ENCODE measurements at places on chromosomes 2 and 18.
A peak's percentile ranks its signal among the peaks of the same experiment; 100 is the strongest.

DNA sequence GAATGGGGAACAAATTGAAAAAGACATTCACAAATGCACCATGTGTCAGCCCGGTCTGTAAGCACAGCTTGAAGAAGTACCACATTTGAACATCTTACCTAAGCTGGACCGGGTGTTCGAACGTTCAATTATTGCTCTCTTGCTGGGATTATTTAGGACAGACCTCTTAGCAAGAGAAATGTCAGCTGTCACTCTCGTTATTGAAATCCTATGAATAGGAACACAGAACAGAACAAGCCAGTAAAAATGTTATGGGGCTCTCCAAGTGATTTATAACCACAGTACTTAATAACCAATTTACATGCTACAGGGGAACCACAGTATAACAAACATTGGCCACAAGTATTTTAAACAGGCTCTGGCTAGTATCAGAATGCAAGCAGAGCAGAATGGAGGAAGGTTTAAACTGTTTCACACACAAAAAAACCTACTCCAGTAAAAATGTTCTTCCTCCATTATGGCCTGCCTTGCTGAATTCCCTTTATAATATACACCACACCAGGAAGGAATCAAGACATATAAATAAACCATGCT is 32.5 kb upstream of the ARL5A start:
- no peak for DNase-seq

GRCh38 chr2:204665207-204665606 is 119.9 kb downstream of the PARD3B start:
- DNase-seq, result no peak

DNA sequence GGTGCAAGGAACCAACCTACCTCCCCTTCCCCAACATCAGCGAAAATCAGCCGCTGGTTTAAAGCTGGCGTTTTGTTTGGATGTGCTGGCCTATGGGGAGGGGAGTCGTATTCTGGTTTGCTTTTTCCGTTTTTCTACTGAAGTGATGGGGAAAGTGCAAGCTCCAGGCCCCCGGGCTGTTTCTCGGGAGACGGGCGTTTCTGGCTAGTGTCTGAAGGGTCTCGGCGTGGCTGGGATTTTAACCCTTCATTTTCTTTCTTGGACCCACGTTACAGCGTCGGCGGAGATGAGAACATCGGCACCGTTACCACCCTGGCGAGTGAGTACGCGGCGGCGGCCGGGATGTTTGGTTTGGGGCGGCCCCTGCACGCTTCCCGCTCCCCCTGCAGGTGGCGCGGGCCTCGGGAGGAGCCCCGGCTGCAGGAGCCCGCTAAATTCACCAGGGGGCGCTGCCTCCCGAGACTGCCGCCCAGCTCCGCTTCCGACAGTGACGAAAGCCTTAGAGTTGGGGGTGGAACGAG is 70.7 kb downstream of the PLB1 start:
- peak; percentile 78 for DNase-seq

DNA sequence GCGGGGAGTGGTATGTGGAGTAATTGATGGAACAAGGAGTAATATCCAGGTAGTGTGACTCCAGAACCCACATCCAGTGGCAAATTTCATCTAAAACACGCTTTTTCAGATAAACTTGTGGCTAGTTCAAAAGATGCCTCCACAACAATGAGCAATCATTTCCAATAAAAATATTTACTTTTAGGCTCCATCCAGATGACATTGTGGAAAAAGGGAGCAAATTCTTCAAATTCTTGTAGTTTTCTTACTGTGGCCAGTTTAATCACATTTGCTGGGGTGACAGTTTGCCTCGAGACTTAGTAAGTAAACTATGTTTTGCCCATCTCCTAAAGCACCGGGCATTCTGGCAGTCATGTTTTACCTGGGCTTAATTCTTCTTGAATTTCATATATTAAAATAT is 243.6 kb downstream of the IRS1 start:
- no peak for DNase-seq

DNA sequence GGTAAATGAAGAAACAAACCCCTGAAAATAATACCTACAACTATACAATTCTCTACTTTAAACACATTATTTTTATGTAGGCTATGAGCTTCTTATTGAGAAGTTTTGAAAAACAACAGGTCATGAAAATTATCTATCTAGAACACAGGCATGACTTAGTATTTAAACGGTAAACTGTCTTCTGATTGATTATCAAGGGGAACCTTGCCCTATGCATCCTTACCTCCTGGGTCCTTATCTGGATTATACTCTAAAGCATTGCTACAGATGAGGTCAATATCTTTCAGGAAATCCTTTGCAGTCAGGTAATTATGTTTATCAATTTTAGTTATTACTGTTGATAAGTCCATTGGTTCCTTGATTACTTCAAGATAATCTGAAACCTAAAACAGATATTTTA is 144.3 kb downstream of the ATAD2B start:
- DNase-seq, result no peak

GRCh38 chr2:187855689-187856088 is 301.5 kb upstream of the TFPI start:
- no peak for DNase-seq

DNA sequence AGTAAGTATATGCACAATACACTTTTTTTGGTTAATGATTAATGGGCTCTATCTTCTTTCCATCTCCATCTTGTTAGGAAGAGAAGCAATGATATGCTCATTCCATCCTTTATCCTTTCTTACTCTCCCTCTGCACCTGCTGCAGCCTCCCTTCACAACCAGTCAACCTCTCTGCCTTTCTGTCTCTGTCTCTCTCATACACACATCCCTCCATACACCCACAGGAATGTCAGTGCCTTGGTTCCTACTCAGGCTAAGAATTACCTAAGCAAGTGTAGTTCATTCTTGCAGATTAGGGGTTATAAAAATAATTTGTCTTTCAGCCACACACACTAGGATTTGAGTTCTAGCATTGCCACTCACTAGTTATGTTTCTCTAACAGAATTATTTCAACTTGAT is 45.6 kb downstream of the MAP2 start:
- no peak for DNase-seq

GRCh38 chr2:64905338-64906024 is 83.7 kb upstream of the SLC1A4 start:
- DNase-seq, result no peak

GRCh38 chr2:207854484-207855440 is 85.1 kb upstream of the FZD5 start:
- no peak for DNase-seq

- no peak for DNase-seq
Observed at GRCh38 chr18:32299484-32299883, 109.6 kb downstream of the MEP1B start.

DNA sequence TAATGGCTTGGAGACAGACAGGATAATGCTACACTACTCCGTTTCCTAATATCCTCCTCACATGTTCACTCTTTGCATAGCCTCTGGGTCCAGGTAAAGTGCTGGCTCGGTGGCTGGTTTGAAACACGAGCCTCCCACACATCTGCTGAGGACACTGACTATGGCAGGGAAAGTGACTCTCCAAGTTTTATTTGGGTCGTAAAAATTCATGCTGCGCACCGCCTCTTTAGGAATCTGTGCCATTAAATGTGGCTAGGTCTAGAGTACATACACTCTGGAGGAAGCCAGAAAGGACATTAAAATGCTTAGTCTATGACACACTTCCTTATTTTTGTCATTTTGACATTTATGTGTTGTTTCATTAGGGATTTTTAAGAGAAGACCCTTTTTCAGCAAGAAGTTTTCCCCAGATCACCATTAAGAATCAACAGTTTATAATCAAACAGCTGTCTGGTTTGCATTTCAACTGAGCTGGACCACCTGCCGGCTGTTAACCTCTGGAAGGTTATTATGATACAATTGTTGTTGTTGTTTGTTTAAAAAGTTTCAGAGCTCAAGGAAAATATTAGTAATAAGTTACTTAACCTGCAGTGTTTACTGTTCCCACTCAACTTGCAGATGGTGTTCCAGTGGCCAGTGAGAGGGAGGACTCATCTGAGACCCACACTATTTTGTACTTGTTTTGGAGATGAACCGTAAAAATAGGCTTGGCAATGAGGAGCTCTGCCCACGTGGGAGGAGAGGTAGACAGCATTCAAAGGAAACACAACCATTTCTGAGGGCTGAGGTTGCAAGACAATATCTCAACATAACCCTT is 443.3 kb upstream of the MEIS1 start:
- no peak for DNase-seq

GRCh38 chr18:7980136-7980535 is 413.0 kb downstream of the PTPRM start:
- no peak for DNase-seq

All from activated naive CD4-positive, alpha-beta T cell (primary cell).